Activated effector memory CD4-positive, alpha-beta T cell treated with anti-CD3 and anti-CD28 coated beads, Interleukin-2, amount 50 U/mL, for 16 hours (primary cell): ENCODE measurements at places on chromosomes 12 and 14.

DNA sequence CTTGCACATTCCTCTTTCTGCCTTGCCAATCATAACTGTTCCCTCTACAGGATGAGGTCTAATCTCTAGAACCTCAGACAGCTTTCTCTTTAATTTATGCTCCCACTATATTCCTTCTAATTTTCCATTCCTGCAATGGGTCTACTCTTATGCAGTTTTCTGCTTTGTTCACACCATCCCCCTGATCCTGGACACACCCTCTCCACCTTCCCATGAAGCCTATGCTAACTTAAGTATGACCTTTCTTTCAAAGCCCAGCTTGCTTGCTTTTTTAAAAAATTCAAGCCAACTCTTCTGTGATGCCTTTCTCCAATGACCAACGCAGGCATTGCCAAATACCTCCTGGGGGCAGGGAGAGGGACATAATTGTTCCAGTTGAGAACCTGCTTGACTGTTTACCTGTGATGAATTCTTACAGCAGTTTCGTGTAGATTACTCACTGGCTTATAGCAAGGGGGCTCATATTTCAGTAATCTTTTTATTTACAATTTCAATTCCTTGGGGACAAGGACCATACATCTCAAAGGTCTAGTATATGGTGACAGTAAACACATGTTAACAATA lies 7.8 kb downstream of the SLC38A1 start:
- no peak for DNase-seq

DNA sequence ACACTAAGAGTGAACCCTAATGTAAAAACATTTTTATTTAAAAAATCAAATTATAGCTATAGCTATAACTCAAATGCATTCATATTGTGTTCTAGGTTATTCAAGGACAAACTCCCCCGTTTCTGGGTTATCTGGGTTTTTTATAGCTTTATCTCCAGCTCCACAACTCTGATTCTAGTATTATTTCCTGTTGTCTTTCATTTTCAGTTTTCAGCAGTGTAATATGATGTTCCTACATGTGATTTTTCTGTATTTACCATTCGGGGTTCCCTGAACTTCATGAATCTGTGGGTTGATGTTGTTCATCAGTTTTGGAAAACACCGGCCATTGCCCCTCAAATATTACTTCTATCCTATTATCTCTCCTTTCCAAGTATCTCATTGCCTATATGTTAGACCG lies 221.9 kb upstream of the FOXN3 start:
- no peak for DNase-seq

- no peak for DNase-seq
Measured at GRCh38 chr12:9944391-9944790, 12.2 kb upstream of the CLEC2A start.

GRCh38 chr12:32761716-32762115 lies 6.0 kb upstream of the YARS2 start:
- no peak for DNase-seq

DNA sequence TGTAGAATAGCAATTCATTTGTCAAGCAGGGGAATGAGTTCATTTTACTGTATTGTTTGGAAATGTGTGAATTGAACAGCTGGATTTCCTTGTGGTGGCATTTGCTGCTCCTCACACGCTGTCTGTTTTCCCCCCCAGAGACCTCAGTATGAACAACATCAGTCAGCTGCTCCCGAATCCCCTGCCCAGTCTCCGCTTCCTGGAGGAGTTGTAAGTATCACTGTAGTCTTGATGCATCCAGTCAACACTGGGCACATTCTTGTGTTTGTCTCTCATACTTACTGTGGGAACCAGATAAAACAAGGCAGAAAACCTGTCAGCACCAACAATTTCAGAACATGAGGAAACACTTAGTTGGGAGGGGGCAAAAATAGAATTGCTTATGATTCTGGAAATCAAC lies 64.9 kb downstream of the LGR5 start:
- no peak for DNase-seq

GRCh38 chr12:116558280-116559161 lies 660 bp upstream of the MAP1LC3B2 start:
- no peak for DNase-seq

DNA sequence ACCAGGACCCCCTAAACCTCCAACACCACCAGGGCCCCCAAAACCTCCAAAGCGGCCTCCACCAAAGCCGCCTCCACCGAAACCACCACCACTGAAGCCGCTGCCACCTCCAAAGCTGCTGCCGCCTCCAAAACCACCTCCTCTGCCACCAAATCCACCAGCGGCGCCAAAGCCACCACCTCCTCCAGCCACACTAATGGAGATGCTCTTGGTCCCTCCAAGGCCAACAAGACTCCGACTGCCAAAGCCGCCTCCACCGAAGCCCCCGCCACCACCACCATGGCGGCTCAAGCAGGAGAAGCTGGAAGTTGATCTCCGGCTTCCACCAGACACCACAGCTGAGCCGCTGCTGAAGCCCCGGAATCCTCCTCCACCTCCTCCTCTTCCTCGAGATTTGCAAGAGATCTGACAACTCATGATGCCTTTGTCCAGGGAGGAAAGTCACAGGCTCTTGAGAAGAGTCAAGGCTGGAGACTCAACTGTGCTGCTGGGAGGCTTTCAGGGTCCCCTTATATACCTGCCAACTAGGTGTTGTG lies at the start of gene KRT2:
Gene KRT2 (minus strand): TSS at position 486 of the 536 bp plus-strand sequence. CDS start 69 bp downstream, at position 417.
- no peak for DNase-seq

DNA sequence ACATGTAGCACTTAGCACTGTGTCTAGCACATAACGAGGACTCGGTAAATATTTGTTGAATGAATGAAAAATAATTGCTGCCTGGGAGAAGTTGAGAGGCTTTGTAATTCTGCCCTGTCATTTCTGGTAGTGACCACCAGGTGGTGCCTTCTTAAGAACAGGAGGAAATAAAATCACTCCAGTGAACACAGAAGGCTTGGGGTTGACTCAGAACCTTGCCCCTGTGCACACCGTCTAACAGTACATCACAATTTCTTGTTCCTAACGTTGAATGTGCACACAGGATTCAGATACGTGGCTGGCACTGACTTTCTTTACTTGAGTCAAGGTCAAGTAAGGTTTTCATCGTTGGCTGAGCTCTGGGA lies 91.8 kb downstream of the RGS6 start:
- DNase-seq = peak; percentile 69

- no peak for DNase-seq
Measured at GRCh38 chr12:10179776-10180181, 947 bp downstream of the TMEM52B start.

DNA sequence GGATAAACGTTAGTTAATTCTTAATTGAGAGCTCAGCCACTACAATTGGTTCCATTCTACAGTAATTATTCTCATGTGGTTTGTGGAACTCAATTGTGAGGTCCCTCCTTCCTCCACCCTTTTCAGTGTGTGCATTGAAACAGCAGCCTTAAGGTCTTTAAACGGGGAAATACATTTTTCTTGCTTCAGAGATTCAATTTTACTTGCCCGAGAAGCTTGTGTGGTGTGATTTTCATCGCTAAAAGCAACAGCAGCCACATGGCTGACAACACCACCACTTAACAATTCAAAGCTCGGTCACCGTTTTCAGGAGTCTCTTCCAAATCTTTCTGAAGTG lies 733 bp upstream of the PPFIBP1 start:
- no peak for DNase-seq

GRCh38 chr12:108653922-108654321 lies 20.2 kb upstream of the SELPLG start:
- DNase-seq = no peak

DNA sequence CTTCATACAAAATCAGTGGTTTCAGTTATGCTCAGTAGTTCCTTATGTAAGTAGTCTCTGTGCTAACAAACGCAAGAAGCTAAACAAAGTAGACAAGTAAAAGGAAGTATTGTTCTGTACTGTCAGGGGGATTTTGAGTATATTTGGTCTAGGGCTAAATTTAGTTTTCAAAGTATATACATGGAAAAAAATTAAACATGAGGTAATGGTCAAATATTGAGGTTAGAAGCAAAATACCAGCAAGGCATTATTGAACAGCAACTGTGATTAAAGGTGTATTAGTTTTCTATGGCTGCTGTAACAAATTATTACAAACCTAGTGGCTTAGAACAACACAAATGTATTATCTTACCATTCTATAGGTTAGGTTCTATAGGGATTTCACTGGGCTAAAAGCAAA lies 18.8 kb downstream of the GNG2 start:
- no peak for DNase-seq

GRCh38 chr12:74415633-74416032 lies 122.0 kb upstream of the ATXN7L3B start:
- no peak for DNase-seq
